ENCODE measurements at places on chromosomes 5 and 9.

DNA sequence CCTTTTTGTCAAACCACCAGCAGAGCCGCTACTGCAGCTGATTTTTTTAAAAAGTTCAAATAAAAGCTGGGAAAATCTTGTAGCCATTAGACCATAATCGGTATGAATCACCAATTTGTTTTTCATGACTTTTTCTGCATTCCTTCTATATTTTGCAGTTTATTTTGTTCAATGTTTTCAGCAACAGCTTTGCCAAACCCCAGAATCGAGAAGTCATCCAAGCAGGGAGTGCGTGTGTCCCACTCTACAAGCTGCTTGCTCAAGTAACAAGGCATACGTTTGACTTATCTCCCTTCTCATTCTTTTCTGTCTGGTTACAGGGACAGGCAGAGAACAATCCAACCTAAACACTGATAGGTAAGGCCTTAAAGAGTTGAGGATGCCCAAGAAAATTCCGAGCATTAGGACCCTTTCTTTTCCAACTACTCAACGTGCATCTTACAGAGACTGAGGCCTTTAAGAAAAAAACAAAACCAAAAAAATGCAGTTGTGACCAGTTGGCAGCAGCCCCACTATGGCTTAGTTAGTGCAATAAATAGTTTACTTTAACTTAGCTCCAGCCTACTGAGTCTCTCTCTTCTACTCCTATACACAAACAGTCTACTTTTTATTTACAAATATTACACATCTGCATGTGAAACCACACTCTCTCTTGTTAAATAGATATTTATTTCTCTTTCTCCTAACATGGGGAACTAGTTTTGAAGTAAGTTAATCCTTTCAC, 134.7 kb upstream of the SLIT3 start:
- DNase-seq: no peak

- no peak for DNase-seq
These were observed 42.8 kb downstream of the SETX start for GRCh38 chr9:132311978-132312377.

GRCh38 chr9:90893706-90894105, 92.1 kb downstream of the SYK start:
- DNase-seq: no peak

GRCh38 chr5:145945620-145946111, 9.3 kb downstream of the SH3RF2 start:
- DNase-seq: no peak

DNA sequence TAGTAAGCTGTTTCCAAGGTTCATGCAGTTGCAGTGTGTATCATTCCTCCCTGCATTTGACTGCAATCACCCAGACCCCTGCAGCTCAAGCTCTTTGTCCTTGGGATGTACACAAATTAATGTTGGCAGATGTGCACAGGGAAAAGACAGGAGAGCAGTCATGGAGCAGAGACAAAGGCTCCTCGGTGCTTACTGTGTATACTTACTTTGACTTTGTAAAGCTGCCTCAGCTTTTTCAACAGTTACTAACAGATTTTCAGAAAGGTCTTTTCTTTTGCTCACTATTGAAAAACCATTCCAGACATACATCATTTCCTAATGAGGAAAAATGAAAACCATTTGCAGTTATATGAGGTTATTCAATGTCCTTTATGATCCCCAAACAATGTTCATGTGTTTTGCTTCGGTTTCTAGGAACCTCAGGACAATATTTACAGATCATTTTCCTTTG, 124.9 kb downstream of the TTC39B start:
- no peak for DNase-seq

- no peak for DNase-seq
These were observed 122.1 kb downstream of the NTRK2 start for GRCh38 chr9:84791643-84792042.

- peak; percentile 48 for DNase-seq
These were observed 157.1 kb downstream of the PBX3 start for GRCh38 chr9:125904155-125904851.

- DNase-seq: no peak
These were observed 60.0 kb downstream of the RAB14 start for GRCh38 chr9:121141706-121142105.

DNA sequence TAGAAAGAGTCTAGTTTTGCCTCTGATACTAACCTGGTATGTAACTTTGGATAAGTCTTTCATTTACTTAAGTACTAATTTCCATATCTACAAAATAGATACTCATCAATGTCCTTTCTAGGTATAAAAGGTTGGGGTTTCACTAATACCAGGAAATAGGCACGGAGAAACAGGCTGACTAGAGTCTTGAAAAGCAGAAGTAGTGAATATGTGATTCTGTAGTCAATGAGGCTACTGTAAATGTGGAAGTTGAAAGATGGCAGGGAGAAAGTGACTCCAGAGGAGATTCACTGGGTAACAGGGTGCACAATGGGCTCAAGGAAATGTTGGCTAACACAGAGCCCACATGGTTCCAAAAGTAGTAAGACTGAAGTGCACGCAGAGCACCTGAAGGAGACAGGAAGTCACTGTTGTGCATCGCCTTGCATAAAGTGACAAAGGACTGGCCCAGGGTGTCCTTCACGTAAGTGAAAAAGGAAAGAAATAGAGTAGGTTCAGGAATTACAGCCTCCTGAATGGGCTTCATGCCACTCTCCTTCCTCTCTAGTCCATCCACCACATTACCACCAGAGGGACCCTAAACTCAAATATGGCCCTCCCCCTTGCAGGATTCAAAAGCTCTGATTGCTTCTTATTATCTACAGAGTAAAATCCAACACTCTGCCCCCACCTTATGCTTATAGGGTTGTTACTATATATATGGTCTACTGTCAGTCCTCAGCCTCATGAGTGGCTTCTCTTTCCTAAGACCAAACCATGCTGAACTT, 288.0 kb upstream of the SMARCA2 start:
- DNase-seq: no peak

GRCh38 chr9:121862371-121863332, 211.2 kb downstream of the DAB2IP start:
- DNase-seq: no peak

GRCh38 chr5:166346726-166347374, 1944.6 kb upstream of the WWC1 start:
- no peak for DNase-seq

DNA sequence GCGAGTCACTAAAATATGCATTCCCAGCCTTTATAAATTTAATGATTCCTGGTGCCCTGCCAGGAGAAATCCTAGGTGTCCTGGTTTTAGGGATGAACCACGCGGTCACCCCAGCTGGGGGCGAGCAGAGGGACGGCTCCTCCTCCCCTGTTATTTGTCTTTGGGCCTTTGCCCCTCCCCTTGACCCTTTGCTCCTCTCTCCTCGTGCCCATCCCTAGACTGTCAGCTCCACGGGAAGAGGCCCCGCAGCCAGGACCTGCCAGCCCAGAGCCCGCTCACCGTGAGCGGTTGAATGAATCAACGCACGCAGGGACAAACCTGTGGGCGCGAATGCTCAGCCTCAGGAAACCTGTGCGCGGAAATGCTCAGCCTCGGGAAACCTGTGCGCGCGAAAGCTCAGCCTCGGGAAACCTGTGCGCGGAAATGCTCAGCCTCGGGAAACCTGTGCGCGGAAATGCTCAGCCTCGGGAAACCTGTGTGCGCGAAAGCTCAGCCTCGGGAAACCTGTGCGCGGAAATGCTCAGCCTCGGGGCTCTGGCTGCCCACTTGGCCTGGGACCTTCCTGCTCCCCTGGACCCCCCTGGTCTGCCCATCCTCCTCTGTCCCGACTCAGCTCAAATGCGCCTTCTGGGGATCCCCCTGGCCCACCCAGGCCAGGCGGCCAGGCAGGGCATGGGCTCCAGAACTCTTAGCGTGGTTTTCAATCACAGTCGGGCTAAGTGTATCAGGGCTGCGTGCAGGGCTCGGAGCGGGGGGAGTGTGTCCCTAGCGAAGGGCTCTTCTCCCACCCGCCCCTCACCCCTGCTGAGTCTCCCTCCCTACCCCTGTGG, 140.5 kb upstream of the COL5A1 start:
- no peak for DNase-seq

GRCh38 chr9:129161534-129161837, 16.6 kb downstream of the IER5L start:
- DNase-seq: no peak

DNA sequence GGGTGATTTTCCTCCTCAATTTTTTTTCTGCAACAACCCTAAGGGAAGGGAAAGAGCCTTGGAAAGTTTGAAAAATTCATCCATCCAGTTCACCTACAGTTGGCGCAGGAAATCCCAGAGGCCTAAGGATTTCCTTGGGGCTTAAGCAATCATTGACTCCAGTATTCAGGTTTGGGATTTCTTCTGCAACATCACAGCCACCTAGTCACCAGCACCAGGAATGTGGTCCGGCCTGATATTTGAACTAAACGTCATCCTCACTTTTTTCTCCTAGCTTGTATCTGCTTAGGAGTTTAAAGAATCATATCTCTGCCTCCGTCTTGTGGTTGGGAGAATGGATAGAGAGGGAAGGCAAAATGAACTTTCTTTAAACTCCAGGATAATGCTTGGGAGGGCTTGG, 20.2 kb upstream of the TLE4 start:
- no peak for DNase-seq

DNA sequence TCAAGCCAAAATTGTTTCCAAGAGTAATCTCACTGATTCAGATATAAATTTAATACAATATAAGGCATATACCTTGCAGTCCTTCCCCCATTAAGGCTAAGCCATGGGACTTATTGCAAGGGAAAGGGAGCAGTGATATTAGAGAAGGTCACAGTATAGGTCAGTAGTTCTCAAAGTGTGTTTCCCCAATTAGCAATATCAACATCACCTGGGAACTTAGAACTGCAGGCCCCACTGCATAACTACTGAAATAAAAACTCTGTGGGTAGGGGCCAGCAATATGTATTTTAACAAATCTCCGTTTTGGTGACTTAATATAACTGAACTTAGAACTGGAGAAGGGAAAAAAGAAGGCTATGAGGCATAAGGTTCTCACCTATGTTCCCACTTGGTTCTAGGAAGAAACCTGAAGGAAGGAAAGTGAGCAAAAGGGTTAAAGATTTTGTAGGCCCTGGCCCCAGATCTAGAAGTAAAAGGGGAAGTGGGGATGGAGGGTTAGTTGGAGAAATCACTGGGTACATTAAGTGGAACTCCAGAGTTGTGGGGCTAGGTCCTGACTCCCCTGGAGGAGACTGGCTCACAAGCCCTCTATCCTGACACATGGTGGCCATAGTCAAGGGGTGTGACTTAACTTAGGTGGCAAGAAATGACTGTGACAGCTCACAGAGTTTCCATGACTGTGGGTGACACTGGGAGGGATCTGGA, 40.7 kb downstream of the WDR36 start:
- DNase-seq: no peak

DNA sequence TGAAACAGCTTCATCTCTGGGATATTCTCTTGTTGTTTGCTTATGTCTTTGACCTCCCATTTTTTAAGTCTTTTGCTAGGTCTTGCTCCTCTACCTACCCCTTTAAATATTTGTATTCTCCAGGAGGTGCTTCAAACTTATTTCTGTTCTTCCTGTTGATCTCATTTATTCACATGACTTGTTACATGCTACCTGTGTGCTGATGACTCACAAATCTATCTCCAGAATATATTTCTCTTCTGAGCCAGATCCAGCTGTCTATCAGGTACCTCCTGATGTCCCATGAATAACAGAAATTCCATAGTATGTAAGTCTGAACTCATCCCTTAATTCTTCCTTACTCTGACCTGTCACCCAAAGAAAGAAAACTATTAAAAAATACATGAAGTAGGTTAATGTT, 11.0 kb downstream of the NIPBL start:
- no peak for DNase-seq

DNA sequence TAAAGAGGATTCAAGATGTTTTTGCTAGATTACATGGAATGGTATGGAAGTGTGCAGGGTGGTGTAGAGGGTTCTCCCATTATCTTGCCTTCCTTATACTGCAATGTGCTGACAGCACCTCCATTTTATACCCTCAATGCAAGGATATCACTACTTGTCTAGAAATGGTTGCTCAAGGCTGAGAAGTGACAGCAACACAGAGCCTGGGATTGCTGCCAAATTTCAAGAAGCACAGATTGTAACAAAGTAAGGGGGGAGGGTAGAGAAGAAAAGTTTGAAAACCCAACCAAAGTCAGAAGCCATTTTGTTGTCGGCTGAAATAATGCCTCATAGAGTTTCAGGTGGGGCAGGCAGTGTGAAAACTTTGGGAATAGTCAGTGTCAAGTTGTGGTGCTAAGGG, 29.8 kb downstream of the PCDHAC2 start:
- DNase-seq: no peak

DNA sequence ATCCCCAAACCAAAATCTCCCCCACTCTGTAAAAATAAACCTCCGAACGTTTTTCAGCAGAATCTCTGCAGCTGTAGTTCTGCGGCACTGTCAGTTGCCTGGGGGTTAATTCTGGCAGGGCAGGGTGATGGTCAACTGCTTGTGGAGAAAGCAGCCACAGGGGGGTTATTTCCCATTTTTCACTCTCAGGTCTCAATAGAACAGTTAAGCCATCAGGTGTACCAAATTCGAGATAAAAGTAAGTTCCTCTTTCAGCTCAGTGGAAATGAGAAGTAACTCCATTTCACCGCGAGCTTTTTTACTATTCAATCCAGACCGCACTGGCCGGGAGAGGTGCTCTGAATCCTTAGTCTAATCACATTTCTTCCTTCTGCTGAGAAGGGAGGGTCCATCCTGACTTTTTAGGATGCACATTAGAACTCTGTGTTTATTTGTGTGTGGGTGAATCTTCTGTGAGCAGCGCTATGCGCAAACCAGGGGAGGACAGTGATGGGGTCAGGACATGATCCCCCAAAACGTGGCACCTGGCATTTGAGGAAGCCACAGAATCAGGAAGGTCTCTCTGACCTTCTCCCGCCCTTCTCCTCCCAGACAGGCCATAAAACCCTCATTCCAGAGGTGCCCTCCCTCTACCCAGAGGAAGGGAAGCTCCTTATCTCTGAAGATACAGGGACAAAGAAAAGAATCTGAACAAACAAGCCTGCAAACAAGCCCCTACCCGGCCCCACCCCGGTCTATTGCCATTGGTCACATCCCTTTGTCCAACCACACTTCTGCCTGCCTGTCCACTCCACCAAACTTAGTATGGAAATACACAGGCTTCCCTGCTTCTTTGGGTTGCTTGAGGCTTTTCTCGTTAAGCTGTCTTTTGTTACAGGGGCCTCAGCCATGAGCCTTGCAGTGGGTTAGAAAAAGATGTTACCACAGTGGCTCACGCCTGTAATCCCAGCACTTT, 229.0 kb downstream of the ROR2 start:
- DNase-seq: no peak

- DNase-seq: no peak
These were observed 47.1 kb downstream of the C9orf57 start for GRCh38 chr9:72013292-72013760.

- DNase-seq: no peak
These were observed 405.0 kb upstream of the TNC start for GRCh38 chr9:115522912-115523311.

DNA sequence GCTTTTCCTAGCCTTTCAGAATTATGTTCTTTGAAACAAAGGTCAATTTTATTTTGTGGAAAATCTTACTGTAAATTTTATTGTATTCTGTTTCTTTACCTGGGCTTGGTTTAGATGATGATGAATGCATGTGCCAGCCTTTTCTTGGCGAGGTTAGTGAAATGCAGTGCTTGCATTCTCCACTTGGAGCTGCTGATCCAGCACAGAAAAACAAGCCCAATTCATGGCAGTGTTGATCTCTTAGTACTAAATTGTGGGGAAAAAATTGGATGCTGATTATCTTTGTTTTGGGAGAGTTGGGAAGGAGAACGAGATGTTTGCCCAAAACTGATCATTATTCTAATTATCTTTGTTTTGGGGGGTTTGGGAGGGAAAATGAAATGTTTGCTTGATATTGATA, 3.7 kb downstream of the HABP4 start:
- DNase-seq: no peak
